Heart left ventricle (tissue), 16 donors: ENCODE measurements at places on chromosomes 16 and 17.

- no peak for DNase-seq
Observed at GRCh38 chr16:21565507-21565860, 33.9 kb upstream of the METTL9 start.

GRCh38 chr17:59565959-59566324, 532 bp downstream of the DHX40 start:
- peak; percentile 23 for DNase-seq

DNA sequence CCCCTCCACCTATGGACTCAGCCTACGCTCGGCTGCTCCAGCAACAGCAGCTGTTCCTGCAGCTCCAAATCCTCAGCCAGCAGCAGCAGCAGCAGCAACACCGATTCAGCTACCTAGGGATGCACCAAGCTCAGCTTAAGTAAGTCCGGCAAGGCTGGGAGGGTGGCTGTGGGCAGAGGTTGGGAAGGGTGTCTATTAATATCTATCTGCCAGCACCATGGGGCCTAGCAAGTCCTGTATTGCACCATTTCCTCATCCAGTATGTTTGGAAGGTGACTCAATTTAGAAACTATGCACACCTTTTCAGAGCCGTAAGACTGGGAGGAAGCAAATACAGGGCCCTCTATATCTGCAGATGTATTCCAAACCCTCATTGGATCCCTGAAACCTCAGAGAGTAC, 45.0 kb upstream of the ARHGAP44 start:
- DNase-seq: peak; percentile 86

GRCh38 chr16:81537721-81538561, 93.3 kb downstream of the CMIP start:
- no peak for DNase-seq

DNA sequence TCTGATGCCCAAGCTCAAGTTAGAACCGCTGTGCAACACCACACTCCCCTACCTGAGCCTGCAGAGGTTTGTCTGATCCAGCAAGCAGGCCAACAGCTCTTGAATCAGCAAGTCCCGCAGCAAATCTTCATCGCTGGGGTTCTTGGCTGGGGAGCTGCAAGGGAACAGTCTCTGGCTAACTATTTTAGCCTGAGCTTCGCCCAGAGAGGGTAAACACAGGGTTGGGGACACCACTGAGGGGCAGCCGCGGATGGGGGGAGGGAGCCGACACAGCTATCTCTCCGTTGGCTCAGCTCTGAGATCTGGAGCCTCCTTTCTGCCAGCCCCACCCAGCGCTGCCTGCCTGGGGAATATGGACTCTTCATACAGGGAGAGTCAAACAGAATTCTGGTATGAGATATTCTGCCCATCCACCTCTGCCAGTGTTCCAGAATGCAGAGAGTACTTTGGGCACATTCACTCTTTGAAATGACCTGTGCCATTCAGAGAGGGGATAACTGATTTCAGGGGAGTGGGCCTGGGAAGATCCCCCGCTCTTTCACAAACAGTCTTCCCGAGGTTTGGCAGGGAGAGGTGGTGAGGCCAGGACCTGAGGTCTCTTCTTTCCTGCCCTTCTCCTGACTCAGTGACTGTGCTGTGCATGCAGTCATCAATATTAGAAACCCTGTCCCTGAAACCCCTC, 7.4 kb downstream of the GIP start:
- no peak for DNase-seq

- DNase-seq: no peak
Observed at GRCh38 chr17:62692159-62692651, 64.7 kb downstream of the MRC2 start.

- DNase-seq: no peak
Observed at GRCh38 chr17:75692976-75693375, 25.8 kb downstream of the SAP30BP start.
